ENCODE measurements at places on chromosomes 11 and 22. TPM values are rescaled to one million over a fixed set of nuclear protein-coding genes. Genes with fewer than 3 reads are reported as not detected.

- no peak overlapping the region for H3K4me3 ChIP-seq
- DNase-seq: no peak
- H3K27me3 ChIP-seq: no peaks in the 10 kb centered on the region
- H3K36me3 ChIP-seq: no peaks in the 10 kb centered on the region
- H3K4me1 ChIP-seq: no peaks in the 10 kb centered on the region
- no peak overlapping the region for H3K27ac ChIP-seq
These were observed 3.2 kb downstream of the SCGB1A1 start for GRCh38 chr11:62421996-62422395.

- no peak overlapping the region for H3K4me3 ChIP-seq
- no peak for DNase-seq
- no peaks in the 10 kb centered on the region for H3K36me3 ChIP-seq
- no peaks in the 10 kb centered on the region for H3K4me1 ChIP-seq
- no peak overlapping the region for H3K27ac ChIP-seq
These were observed 4.6 kb downstream of the DCHS1 start for GRCh38 chr11:6650980-6651379.

DNA sequence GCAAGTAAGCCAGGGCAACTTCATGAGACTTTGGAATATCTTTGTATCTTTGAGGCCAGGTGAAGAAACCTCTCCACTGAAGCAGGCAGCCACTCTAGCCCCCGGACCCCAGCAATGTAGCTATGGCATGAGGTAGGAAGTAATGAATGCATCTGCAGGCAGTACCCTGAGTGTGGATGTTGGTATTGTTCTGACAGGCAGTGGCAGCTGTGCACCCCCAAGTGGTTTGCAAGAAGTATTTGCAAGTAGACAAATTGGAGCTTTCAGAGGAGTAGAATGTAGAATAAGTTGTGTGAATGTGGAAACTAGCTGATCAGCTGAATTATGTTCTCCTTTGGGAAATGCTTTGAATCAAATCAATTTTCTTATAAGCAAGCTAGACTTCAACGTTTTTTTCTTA lies 194.4 kb upstream of the PGR start:
- no peak for DNase-seq
- H3K4me1 ChIP-seq: no peaks in the 10 kb centered on the region
- H3K27me3 ChIP-seq: no peaks in the 10 kb centered on the region
- no peak overlapping the region for H3K27ac ChIP-seq
- H3K4me3 ChIP-seq: no peak overlapping the region

DNA sequence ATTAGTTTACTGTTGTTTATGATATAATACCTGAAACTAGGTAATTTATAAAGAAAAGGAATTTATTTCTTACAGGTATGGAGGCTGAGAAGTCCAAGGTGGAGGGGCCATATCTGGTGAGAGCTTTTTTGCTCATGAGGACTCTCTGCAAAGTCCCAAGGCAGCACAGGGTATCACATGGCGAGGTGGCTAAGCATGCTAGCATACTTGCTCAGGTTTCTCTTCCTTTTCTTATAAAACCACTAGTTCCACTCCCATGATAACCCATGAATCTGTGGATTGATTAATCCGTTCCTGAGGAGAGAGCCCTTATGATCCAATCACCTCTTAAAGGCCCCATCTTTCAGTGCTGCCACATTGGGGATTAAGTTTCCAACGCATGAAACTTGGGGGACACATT lies 82.7 kb downstream of the PHF21A start:
- H3K27ac ChIP-seq: no peak overlapping the region
- no peak for DNase-seq
- no peaks in the 10 kb centered on the region for H3K27me3 ChIP-seq
- peaks cover 8% of the 10 kb centered on the region for H3K4me1 ChIP-seq
- H3K36me3 ChIP-seq: no peaks in the 10 kb centered on the region
- no peak overlapping the region for H3K4me3 ChIP-seq

GRCh38 chr11:83659466-83659865 lies 373.3 kb upstream of the CCDC90B start:
- no peak overlapping the region for H3K27ac ChIP-seq
- no peaks in the 10 kb centered on the region for H3K36me3 ChIP-seq
- no peaks in the 10 kb centered on the region for H3K4me1 ChIP-seq
- DNase-seq: no peak
- no peak overlapping the region for H3K4me3 ChIP-seq

- H3K27me3 ChIP-seq: no peaks in the 10 kb centered on the region
- DNase-seq: no peak
- no peak overlapping the region for H3K27ac ChIP-seq
These were observed 11.3 kb downstream of the TPCN2 start for GRCh38 chr11:69059985-69060384.

DNA sequence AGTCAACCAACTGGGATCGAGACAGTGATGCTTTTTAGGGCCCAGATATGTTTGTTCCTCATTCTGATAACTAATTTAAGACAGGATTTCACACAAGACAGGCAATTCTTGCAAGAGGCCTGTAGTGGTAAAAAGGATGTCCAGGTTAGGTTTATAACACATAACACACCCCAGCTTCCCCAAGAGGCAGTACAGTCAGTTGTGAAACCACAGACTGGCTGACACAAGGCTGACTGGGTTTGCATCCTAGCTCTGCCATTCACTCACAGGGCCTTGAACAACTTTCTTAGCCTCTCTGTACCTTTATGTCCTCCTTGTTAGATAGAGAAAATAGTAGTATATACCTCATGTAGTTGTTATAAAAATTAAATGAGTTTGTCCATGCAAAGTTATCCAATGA lies 55.0 kb upstream of the PTH start:
- no peak overlapping the region for H3K27ac ChIP-seq
- no peak for DNase-seq
- H3K4me3 ChIP-seq: no peak overlapping the region

DNA sequence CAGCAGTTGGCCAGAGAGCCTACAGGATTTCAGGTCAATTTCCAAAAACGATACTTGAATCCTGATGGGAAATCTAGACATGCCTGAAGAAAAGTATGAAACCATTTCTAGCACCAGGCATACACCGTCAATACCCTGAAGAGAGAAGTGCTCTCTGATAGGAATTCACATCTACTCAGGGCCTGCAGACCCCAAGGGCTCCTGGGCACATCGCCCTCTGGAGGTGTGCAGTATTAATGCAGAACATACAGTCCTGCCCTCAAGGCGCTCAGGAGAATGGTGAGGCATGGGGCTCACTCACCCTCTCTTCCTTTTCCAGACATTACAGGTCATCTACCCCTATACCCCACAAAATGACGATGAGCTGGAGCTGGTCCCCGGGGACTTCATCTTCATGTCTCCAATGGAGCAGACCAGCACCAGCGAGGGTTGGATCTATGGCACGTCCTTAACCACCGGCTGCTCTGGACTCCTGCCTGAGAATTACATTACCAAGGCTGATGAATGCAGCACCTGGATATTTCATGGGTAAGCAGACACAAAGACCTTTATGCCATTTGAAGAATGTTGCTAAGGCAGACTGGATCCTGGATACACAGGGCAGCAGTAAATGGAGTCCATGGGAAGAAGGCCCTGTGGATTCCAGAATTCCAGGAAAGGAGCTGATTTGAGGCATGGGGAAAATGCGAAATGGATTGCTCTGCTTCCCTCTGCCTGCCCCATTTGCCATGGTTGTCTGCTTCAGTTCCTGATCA lies 49.3 kb upstream of the CRTAM start:
- no peak for DNase-seq
- no peaks in the 10 kb centered on the region for H3K27me3 ChIP-seq
- H3K4me1 ChIP-seq: peaks cover 13% of the 10 kb centered on the region

The PDGFB gene
- polyA plus RNA-seq: 8.7 TPM

The WNT11 gene
- polyA plus RNA-seq: 3.8 TPM

The BATF2 gene
- polyA plus RNA-seq: 3.3 TPM

The CTSW gene
- polyA plus RNA-seq: 0.88 TPM
